NCI-H510A treated with DMSO at 0.1 percent for 48 hours (cell line): ENCODE measurements at places on chromosomes 7 and 10.

- DNase-seq = peak; percentile 3
Measured at GRCh38 chr7:107725138-107725740, 18.7 kb upstream of the CBLL1 start.

DNA sequence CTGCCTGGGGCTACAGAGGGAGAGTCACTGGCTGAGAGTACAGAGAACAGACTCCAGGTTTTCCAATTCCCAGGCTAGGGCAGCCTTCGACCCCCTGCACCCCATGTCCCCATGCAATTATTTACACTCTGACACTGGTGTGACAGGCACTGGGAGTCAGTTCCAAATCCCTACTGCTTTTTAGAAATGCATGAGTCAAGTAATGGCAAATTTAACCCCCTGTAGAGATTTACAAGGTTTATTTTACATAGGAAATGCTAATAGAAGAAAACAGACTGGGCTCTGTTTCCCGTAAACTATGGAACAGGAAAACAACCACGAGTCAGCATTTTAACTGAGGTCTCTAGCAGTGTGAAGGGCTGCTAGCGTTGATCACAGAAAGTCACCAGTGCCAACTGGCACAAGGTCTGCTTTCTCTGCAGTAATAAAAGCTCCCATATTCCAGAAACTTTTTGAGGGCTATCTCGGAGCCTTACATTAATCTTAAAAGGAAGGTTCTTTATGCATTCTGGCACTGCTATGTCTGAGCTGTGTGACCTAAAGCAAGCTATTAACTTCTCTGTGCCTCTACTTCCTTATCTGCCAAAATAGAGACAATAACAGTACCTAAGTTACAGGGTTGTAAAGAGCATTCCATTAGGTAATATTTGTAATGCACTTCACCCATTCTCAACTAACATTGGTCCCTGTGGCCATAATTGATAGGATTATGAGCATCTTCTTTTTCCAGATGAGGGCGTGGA is 28.2 kb downstream of the NOD1 start:
- DNase-seq = peak; percentile 31

- no peak for DNase-seq
Measured at GRCh38 chr7:1844951-1845390, 174.9 kb downstream of the ELFN1 start.

DNA sequence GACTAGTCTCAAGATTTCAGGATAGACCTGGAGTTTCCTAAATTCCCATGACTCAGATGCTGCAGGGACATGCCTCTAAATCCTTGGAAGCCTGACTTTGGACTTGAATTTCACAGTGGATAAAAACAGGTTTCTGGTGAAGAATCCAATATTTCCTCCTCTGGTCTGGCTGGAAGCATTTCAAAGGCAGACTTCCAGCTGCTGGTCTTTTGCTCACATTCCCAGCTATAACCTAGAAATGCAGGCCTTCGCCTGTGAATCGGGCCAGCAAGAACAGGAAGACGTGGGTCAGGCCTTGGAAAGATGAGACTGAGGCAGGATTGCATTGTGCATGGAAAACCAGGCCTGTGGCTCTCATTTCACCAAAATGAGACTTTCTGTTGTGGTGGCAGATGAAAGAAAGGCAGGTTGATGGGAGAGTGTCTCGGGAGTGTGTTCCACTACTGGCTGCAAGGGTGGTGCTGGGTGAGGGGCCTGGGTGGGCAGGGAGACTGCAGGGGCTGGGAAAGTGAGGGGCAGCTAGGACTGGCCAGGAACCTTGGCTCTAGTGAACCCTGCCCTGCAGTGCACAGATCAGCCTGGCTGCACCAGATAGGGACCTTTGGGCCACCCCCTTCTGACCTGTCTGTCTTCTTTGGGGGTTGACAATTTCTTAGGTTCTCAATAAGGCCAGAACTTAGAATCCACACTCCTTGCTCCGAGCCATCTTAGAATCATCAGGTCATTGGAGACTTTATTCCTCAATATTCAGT is 488.8 kb upstream of the MKI67 start:
- DNase-seq = no peak

- no peak for DNase-seq
Measured at GRCh38 chr10:10687751-10688150, 329.9 kb upstream of the CELF2 start.

GRCh38 chr7:132654150-132654549 is 77.9 kb upstream of the PLXNA4 start:
- no peak for DNase-seq
